Activated CD8-positive, alpha-beta memory T cell treated with anti-CD3 and anti-CD28 coated beads for 4 hours (primary cell): ENCODE measurements at places on chromosomes 4 and X.

GRCh38 chr4:106358899-106359298, 9.7 kb downstream of the GIMD1 start:
- no peak for DNase-seq

DNA sequence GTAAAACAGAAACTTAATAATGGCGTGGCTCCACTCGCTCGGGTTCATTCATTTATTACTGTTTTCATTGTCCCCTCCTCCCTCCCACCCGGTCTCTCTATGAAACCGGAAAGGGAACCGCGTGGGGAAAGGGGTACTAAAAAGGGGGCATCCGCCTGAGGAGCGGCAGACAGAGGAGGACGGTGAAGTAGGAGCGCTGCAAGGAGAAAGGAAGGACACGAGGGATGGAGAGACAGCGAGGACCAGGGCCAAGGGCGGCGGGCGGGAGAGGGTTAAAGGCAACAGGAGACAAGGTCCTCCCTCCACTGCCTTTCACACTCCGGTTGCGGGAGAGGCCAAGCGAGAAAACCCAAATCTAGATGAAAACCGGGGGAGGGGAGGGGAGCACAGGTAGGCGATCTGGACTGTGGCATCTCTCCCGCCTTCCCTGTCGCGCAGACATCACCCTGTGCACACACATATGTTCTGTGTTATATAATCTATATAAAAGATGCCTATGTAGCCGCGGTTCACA, 829 bp downstream of the ELOVL6 start:
- peak; percentile 20 for DNase-seq

- no peak for DNase-seq
Measured at GRCh38 chr4:10761903-10762302, 77.3 kb upstream of the CLNK start.

GRCh38 chr4:154503598-154503997, 12.0 kb upstream of the DCHS2 start:
- DNase-seq: no peak

GRCh38 chr4:78642934-78643333, 91.4 kb downstream of the ANXA3 start:
- DNase-seq: no peak

GRCh38 chr4:184624972-184625554, 24.2 kb downstream of the CASP3 start:
- no peak for DNase-seq

DNA sequence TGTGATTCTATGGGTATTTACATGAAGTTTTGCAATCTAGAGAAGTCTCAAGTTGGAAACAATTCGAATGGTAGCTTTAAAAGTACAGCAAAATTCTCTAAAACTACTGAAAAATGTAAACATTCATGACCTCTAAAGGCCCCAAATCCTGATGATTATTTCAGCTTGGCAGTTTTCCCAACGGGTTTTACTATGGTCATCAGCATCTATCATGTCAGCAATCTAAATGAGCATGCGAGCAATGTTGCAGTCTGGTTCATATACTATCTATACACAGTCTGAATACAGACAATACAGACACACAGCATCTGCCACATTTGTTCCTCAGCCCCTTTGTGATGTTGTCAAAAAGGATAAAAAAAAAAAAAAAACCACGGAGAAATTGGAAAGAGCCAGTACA, 790.3 kb upstream of the HTR2C start:
- DNase-seq: no peak

DNA sequence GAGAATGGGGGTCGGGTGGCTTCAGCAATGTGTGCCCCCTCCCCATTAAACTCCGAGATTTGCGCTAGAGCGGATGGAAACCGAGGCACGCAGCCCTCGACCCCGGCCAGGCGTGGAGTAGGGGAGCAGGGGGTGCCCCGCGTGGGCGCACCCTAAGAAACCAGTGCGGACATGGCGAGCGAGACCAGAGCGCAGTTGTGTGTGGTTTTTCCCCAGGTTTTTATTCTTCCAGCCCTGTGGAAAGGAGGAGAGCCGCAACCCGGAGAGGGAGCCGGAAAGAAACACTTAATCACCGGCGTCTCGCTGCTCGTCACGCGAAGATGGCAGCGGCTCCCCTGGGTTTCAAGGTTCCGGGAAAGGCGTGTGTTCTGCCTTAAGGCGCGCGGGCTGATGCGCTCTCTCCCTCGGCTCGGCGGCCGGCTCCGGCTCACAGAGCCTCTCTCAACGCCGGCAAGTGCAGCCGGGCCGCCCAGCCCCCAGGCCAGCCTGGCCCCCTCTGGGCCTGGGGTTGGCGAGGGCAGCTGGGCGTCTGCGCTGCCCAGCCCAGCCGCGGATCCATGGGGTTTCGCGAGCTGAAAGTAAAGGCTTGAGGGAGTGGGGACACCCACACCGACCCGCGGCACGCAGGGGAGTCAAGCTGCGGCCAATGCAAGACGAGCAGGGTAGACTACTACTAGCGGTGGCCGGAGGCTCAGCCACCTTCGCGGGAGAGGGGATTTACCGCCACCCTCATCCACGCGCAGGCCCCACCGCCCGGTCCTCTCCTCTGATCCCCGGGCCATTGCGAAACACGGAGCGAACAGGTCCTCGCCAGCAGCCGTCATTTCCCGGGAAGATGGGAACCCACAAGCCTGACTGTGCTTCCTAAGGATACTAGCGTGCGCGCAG, 74.0 kb upstream of the BCOR start:
- DNase-seq: no peak

- no peak for DNase-seq
Measured at GRCh38 chr4:70802928-70803580, 36.6 kb downstream of the GRSF1 start.

GRCh38 chr4:16085822-16086221, 2.0 kb upstream of the PROM1 start:
- no peak for DNase-seq

DNA sequence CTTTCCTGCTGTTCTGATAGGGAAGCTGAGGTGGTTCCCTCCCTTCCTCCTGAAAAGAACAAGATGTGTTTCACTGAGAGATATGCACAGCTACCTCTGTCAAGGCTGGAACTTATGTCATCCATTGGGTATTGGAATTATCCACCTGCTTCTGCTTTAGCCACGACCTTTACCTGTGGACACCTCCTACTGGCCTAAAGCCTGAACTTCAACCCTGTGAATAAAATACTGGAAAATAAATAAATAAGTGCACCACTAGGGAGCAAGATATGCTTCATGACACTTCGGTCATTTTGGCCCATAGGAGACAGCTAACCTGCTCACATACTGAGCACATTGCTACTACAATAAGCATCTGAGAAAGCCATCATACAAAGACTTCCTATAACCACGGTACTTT, 419.9 kb upstream of the NWD2 start:
- no peak for DNase-seq

DNA sequence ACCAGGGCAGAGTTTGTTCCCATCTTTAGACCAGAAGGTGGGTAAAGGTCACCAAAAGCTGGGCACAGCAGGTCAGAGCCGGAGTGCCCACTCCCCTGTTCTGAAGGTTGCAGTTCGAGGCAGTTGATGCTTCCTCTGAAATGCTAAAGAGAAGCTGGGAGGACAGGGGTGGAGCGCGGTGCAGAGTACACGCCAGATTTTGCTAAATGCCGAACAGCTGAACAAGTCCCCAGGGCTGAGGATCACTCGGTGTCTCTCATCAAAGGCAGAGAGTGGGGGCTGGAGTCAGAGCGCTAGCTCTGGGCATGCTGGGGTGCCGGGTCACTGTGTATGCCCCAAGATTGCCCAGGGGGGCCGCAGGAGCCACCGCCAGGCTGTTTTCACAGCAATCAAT, 197.0 kb downstream of the BCOR start:
- DNase-seq: no peak
